ENCODE measurements at places on chromosomes 1 and 21.

DNA sequence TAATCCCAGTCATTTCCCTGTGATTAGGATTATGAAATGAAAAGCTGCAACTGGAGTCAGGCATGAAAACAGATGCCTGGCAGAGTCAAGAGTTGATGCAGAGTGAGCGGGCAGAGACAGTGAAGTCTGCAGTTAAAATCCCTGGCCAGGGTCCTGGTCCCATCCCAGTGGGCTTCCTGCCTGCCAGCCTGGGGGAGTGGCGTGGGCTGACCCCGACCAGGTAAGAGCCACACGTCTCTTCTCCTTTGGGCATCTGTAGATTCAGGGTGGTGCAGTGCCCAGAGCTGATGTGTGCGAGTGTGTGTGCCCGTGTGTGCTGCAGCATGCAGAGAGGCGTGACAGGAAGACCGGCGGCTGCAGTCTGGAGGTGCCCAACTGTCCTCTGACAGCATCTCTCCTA lies 6.2 kb upstream of the KIAA1614 start:
- no peak for DNase-seq

DNA sequence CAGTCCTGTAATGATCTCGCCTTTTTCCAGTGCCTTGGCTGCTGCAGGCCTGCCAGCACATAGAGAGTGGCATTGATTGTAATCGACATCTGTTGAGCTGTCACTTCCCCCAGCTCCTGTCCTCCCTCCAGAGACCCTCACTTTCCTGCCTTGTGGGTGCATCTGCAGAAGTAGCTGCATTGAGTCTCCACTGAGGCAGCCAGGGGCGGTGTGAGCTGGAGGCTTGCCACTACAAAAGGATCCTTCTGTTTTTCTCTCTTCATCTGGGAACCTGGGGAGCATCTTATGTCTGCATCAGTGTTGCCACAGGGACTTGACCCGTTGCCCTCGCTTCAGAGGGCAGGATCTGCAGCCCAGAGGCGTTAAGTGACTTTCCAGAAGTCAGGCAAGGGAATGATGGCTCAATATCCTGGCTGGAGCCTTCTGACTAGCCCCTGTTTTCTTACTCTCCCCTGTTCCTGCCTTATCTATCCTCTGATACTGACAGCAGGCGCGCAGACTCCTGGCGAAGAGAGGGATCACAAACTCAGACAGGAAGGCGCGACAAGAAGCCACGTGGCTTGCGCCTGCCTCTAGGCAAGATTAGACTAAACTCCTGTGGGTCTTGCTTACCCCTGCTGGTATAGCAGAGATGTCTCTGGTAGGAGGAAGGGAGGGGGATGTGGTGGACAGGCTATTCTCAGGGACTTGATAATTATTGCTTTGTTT lies 13.3 kb upstream of the FMOD start:
- DNase-seq, result no peak

DNA sequence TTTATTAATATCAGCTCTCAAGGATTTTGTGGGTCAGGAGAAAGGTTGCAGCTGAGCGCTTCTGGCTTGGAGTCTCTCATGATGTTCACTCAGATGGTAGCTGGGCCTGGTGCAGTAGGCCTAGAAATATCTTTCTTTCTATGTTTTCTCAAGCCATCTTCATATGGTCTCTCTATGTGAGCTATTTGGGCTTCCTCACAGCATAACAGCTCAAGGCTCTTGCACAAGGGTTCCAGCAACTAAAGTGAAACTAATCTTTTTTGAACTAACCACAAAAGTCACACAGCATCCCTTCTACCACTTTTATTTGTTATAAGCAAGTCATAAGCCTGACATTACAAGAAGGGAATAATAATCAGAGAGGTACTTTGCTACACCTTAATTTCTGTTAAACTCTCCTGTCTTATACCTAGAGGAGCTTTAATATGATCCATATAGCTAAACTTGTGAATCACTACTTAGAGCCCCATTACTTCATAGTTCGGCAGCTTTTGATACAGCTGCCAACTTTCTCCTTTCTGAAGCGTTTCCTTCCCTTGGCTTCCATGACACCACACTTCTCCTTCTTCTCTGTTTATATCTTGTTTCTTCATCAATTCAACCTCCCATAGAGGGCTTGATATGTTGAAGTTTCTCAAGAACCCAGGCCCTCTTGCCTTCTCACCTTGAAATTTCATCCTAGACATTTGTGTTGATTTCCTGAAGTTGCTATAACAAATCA lies 720.2 kb downstream of the LTN1 start:
- no peak for DNase-seq

- peak; percentile 75 for DNase-seq
These were observed at the start of gene CFAP298 for GRCh38 chr21:32612075-32612998. Gene CFAP298, minus strand, starts transcription at chr21:32612377. Its CDS starts 134 bp downstream, at chr21:32612243.

DNA sequence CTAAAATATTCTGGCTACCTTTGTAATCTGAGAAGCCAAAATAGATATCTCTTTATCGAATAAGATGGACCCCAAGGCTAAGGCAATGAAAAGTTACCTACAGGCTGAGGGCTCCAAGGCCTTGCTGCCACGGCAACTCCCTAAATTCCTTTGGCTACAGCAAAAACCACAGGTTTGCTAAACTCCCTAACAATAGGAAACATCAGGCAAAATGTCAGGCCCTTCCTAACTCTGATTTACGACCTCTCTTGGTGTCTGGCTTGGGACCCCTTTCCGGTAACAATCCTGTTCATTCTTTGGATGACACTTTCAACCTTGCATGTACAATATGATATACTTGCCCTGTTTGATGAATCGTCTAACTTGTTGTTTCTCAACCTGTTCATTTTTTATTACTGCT lies 11.3 kb upstream of the OR2T8 start:
- no peak for DNase-seq

DNA sequence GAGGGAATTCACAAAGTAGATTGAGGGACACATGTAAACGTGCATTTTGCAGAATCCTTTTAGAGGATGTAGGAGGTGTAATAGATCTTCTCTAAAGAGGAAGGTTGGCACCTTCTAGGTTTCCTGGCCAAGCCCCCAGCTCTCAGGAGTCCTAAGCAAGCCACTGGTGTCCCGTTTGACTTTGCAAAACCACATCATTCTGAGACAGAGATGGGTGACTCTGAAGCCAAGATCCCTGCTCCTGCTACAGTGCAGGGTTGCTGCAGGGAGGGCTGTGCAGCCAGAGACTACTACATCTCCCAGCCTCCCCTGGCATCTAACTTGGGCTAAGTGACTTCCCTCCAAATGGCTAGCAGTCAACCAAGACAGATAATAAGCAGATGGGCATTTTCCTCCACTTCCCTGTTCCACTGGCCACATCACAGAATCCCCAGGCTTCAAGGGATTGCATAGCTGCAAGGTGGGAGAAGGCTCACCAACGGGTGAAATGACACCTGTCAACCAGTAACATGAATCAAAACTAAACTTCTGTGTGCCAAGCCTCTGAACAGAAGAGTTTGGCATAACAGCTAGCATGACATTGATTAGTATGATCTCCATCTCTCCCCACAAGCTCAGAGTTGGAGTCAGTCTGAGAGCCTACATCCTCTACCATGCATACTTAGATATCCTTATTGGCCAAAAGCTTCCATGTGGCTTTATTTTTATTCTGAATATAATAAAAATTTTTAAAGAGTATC lies 129.6 kb upstream of the COA6 start:
- DNase-seq, result no peak

GRCh38 chr1:221911714-221912113 lies 169.8 kb upstream of the DUSP10 start:
- no peak for DNase-seq

- peak; percentile 75 for DNase-seq
These were observed at the start of gene ETNK2 for GRCh38 chr1:204151552-204152309. Gene ETNK2, minus strand, starts transcription at chr1:204152044. Its CDS starts 192 bp downstream, at chr1:204151852.

DNA sequence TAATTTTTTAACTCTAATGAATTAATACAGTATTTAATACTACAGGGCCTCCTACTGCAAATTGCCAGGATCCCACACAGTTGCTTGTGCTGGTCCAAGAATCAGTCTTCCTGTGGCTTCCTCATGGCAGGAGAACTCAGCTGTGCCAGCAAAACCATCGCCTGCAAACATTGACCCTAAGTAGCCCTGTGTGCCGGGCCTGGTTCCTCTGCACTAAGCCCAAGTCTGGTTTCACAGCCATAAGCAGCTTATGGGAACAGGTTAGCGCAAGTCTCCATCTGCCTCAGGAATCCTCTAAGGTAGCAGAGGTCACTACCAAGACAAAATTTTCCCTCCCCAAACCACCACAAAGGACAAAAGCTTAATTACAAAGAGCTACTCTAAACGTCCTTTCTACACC lies 216.6 kb downstream of the PLA2G4A start:
- no peak for DNase-seq

Data from NCI-H187 (cell line).